ENCODE measurements at places on chromosomes 5 and 9. TPM values are rescaled to one million over a fixed set of nuclear protein-coding genes. Genes with fewer than 3 reads are reported as not detected.
A peak's percentile ranks its signal among the peaks of the same experiment; 100 is the strongest.

GRCh38 chr5:17359451-17360011, 138.5 kb upstream of the TAF11L2 start:
- no peaks in the 10 kb centered on the region for H3K36me3 ChIP-seq
- no peaks in the 10 kb centered on the region for H3K27me3 ChIP-seq
- H3K27ac ChIP-seq, result no peak overlapping the region
- no peaks in the 10 kb centered on the region for H3K4me1 ChIP-seq
- H3K4me3 ChIP-seq, result no peak overlapping the region

DNA sequence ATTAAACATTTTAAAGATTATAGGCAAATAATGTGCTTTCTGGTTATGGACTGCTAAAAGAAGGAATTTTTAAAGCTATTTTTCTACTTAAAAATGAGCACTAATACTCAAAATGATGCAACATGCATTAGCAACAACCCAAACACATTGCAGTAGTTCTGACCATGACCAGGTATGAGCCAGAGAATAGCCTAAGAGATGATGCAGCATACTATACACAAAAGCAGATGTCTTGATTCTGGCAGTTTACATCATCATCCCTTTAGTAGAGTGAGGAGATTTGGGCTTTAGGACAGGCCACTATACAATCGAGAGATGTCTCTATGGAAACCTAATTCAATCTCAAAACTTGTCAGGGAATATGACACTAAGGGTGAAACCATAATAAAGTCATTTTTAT, 307.1 kb downstream of the PRR16 start:
- no peak for DNase-seq
- no peaks in the 10 kb centered on the region for H3K4me1 ChIP-seq
- no peak overlapping the region for H3K27ac ChIP-seq
- H3K36me3 ChIP-seq, result no peaks in the 10 kb centered on the region

GRCh38 chr5:86686046-86686445, 68.3 kb downstream of the COX7C start:
- no peak overlapping the region for H3K27ac ChIP-seq
- DNase-seq, result no peak
- H3K36me3 ChIP-seq, result no peaks in the 10 kb centered on the region
- peaks cover 5% of the 10 kb centered on the region for H3K27me3 ChIP-seq

DNA sequence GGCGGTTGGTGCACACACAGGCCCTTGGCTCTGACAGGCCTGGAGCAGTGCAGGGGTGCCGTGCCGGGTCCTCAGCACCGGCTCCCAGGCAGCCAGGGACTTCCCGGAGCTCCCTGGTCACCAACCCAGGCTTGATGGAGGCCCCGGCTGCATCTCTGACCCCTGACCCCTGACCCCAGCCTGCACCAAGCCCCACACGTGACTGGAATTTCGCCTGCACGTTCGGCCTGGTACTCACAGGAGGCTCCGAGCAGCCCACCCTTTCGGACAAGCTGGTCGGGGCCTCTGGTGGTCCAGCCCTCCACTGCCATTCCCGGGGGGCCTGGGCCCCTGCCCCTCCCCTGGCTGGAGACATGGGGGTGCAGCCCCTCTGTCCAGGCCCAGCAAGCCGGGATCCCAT, 25.4 kb upstream of the UBAC1 start:
- H3K4me3 ChIP-seq, result no peak overlapping the region
- no peaks in the 10 kb centered on the region for H3K36me3 ChIP-seq
- no peak overlapping the region for H3K27ac ChIP-seq
- no peak for DNase-seq

GRCh38 chr5:112822456-112822855, 38.6 kb upstream of the SRP19 start:
- no peaks in the 10 kb centered on the region for H3K36me3 ChIP-seq
- H3K4me1 ChIP-seq, result peaks cover 9% of the 10 kb centered on the region
- DNase-seq, result no peak
- H3K27me3 ChIP-seq, result no peaks in the 10 kb centered on the region
- H3K27ac ChIP-seq, result no peak overlapping the region

DNA sequence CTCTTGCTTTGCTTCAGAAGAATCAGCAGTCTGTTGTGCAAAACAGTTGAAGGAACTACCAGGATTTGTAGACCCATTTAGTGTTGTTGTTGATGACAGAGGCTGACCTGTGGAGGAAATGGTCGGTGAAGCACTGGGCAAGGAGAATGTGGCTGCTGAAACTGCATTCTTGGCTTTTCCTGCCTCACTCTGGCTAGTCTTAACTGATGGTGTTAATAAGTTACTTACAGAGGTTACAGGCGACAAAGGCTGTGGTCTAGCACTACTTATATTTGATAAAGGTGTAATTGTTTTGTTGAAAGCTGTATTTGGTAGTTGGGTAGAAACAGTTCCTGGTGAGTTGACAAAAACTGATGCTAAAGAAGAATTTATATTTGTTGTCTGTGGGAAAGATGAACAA, 31.5 kb downstream of the MLANA start:
- no peak for DNase-seq
- no peak overlapping the region for H3K27ac ChIP-seq
- no peaks in the 10 kb centered on the region for H3K4me1 ChIP-seq
- 0 out of 2 replicates have a peak, but pooled peaks cover 3% of the 10 kb centered on the region for H3K36me3 ChIP-seq
- no peaks in the 10 kb centered on the region for H3K27me3 ChIP-seq

DNA sequence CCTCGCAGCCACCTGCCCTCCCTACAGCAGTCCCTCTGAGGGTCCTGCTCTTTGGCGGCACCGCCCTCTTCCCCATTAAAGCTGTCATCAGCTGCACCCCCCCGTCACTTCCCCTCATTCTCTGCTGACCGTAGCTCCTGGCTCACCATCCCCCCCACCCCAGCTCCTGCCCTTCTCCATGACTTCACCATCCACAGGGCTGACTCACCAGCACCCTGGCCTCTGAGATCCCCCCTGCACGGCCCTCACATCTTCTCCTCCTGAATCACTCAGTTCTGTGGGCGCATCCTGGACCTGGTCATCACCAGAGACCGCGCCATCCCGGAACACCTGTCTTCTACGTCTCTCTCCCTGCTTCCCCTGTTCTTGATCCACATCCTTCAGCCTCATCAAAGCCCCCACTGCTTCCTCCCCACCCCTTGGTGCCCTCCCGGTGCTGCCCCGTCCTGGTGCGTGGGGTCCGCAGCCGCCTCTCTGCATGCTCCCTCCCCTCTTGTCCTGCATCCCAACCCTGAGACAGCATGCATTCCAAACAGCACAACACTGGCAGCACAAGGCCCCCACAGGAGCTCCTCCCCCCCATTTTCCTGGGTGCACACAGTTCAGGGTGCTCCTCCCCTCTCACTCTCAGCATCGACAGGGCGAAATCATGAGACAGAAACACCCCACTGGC, 12.9 kb downstream of the FLT4 start:
- DNase-seq, result no peak
- H3K27me3 ChIP-seq, result peaks cover 24% of the 10 kb centered on the region
- H3K4me3 ChIP-seq, result no peak overlapping the region
- H3K36me3 ChIP-seq, result no peaks in the 10 kb centered on the region
- no peaks in the 10 kb centered on the region for H3K4me1 ChIP-seq

GRCh38 chr9:101705135-101705661, 33.2 kb downstream of the GRIN3A start:
- DNase-seq, result peak; percentile 30
- H3K36me3 ChIP-seq, result no peaks in the 10 kb centered on the region

GRCh38 chr5:159849437-159850083, 66.7 kb upstream of the ADRA1B start:
- no peaks in the 10 kb centered on the region for H3K36me3 ChIP-seq
- peak; percentile 92 for DNase-seq
- peak overlapping the region; percentile 96 for H3K27ac ChIP-seq

- DNase-seq, result no peak
- H3K36me3 ChIP-seq, result no peaks in the 10 kb centered on the region
- no peaks in the 10 kb centered on the region for H3K4me1 ChIP-seq
- no peak overlapping the region for H3K27ac ChIP-seq
- H3K4me3 ChIP-seq, result no peak overlapping the region
- H3K27me3 ChIP-seq, result no peaks in the 10 kb centered on the region
These were observed 36.3 kb downstream of the CAPSL start for GRCh38 chr5:35902046-35902672.

The GABBR2 gene
- total RNA-seq, result 0.44 TPM

The PIP5KL1 gene
- total RNA-seq, result 5.1 TPM

The SLC22A4 gene
- 3.4 TPM for total RNA-seq

The ADAMTSL1 gene
- total RNA-seq, result not detected

The TAF11L5 gene
- not detected for total RNA-seq

The CDH6 gene
- 1.8 TPM for total RNA-seq

The CDKN2B gene
- 32.7 TPM for total RNA-seq

The LAMC3 gene
- total RNA-seq, result 4.6 TPM

The BARHL1 gene
- not detected for total RNA-seq
